Effector memory CD4-positive, alpha-beta T cell (primary cell): ENCODE measurements at places on chromosomes 12 and 14.

DNA sequence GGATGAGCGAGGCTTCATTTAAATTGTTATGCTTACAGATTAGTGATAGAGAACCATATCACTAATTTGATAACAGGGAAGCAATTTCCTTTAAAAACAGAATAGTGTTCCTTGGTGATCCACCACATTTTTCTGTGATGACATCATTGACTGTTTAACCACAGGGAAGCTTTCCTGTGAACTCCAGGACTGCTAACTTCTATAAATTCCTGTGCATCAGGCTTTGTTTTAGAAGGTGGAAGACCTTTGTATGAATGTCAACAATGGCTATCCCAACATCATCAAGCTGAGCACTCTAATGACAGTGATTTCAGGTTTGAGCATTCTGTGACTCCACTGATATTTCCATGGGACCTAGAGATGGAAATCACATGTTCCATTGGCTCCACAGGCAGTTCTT, 177.1 kb downstream of the RMST start:
- no peaks in the 10 kb centered on the region for H3K4me1 ChIP-seq
- no peaks in the 10 kb centered on the region for H3K27me3 ChIP-seq
- H3K4me3 ChIP-seq, result no peak overlapping the region
- no peak overlapping the region for H3K27ac ChIP-seq
- H3K36me3 ChIP-seq, result no peaks in the 10 kb centered on the region
- no peak for DNase-seq

DNA sequence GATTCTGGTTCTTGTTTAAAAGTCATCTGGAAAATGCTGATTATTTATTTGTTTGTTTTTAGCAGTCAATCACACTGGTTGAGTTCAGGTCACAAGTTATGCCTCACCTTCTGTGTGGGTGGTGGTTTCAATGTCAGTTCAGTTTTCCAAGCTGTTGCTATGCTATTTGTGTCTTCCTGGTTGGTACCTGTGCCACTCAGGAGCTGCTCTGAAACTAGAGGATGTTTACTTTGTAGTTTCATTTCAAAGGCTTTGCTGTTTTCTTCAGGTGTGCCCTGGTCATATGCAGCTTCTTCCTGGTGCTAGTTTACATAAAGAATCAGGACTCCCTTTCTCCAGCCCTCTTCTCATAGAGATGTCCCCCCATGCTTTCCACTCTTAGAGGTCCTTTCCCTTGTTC, 75.7 kb upstream of the PPP4R3A start:
- H3K36me3 ChIP-seq, result no peaks in the 10 kb centered on the region
- DNase-seq, result no peak
- no peak overlapping the region for H3K27ac ChIP-seq

- no peaks in the 10 kb centered on the region for H3K36me3 ChIP-seq
- no peak overlapping the region for H3K27ac ChIP-seq
- H3K4me1 ChIP-seq, result no peaks in the 10 kb centered on the region
- H3K4me3 ChIP-seq, result no peak overlapping the region
- H3K27me3 ChIP-seq, result no peaks in the 10 kb centered on the region
Observed at GRCh38 chr12:27382171-27382795, 49.6 kb downstream of the BMAL2 start.

DNA sequence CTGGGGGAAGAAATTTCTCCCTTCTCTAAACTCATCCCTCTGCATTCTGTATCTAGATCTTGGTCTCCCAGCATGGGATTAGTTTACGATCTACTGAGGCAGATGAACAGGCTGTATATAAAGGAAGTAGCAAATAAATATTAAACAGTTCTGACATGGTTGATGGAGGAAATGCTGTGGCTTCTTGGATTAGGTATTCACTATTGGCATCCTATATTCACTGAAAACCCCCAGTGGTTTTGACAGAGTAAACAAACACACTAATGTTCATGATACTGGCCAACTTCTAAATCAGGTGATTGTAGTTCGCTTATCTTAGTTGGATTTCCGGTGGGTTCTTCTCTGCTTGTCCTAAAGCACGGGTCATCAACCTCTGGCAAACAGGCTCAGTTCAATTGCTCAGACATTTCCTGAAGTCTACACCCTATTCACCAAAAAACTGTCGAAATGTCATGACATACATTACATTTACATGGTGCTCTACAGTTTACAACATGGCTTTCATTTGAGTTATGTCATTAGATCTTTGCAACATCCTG, 433.9 kb downstream of the EGLN3 start:
- no peak for DNase-seq
- no peaks in the 10 kb centered on the region for H3K4me1 ChIP-seq
- H3K27ac ChIP-seq, result no peak overlapping the region
- H3K4me3 ChIP-seq, result no peak overlapping the region

DNA sequence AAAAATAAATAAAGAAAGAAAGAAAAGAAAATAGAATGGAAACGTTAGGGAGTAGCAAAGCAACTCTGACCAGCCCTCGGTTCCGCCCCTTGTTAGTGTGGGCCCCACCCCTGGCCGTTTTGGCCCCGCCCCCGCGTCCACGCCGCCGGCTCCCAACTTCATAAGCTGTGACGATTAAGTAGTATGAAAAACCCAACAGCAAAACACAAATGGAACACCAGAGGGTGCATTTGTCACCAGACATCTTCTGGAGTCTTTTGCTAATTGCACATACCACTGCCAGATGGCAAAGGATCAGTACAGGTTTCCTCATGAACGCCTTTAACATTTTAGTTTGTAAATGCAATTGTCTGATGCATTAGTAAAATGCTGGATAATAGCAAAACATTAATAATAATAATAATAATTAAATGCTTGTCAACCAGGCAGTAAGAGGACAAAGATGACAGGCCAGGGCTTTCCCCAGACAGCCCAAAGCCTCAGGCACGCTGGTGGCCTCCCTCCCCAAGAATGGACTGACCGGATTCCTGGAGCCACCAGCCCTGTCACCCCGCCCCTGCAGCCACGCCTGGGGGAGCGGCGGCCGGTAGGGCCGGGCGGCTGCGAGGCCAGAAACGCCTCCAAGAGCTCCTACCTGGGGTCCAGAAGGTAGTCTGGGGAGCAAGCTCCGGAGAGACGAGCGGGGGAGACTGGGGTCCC, 23.6 kb downstream of the HSP90AA1 start:
- no peak overlapping the region for H3K27ac ChIP-seq
- DNase-seq, result peak; percentile 54
- no peak overlapping the region for H3K4me3 ChIP-seq
- no peaks in the 10 kb centered on the region for H3K27me3 ChIP-seq
- no peaks in the 10 kb centered on the region for H3K4me1 ChIP-seq
- no peaks in the 10 kb centered on the region for H3K36me3 ChIP-seq

GRCh38 chr14:77098529-77099353, 683 bp downstream of the CIPC start:
- peak overlapping the region; percentile 95 for H3K27ac ChIP-seq
- no peak for DNase-seq
- H3K4me3 ChIP-seq, result peak overlapping the region; percentile 94
- H3K4me1 ChIP-seq, result peaks cover 14% of the 10 kb centered on the region
- H3K27me3 ChIP-seq, result no peaks in the 10 kb centered on the region
- no peaks in the 10 kb centered on the region for H3K36me3 ChIP-seq

DNA sequence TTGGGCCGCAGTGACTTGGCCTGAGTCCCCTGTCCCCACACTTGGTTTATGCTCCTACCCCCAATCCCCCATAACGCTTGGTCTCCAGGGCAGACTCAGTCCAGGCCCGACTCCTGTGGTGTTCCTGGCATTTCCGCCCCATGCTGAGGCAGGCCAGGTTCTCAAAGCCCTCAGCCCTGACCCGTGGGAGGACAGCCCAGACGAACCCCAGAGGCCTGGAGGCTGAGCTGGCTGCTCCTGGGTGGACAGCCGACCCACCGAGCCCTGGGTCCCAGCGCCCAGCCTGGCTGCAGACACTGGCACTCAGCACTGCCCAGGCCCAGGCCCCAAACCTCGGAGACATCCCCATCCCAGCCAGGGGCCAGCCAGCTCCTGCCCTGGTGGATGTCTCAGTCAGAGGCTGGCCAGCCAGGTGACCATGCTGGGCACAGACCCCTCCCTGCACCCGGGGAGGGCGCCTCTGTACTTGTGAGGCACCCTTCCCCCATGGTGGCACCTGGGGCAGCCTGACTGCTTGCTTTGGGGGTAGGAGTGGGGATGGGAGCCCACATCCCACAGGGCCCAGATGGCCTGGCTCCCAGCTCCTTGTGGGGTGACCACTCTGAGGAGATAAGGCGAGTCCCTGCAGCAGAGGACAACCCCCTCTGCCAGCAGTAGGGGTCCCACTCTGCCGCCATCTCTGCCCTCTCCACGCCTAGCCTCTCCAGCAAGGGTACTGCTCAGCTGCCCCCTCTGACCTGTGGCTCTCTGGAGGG, 1.4 kb downstream of the PLD4 start:
- no peak overlapping the region for H3K27ac ChIP-seq
- no peak overlapping the region for H3K4me3 ChIP-seq
- DNase-seq, result no peak
- H3K4me1 ChIP-seq, result no peaks in the 10 kb centered on the region

DNA sequence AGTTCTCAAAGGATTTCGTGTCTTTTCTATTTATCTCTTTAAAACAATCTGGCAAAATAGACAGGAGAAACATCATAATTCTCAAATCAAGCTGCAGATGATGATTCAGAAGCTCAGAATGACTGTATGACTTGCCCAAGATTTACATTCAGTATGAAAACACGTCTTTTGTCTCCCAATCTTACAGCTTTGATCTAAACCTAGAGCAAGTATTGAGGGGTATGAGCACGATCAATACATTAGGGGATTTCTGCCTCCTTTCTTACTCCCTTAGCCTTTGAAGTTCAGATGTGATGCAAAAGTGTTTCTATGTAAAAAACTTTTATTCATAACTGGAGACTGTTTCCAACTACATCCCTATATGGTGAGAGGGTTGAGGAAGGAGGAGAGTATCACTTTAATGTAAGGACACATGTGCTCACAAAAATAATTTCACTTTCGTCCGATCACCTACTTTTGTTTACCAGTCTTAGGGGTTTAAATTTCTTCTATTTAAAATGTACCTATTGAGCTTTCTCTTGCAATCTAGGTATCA, 454.8 kb downstream of the TMTC2 start:
- no peak overlapping the region for H3K4me3 ChIP-seq
- DNase-seq, result no peak
- no peaks in the 10 kb centered on the region for H3K4me1 ChIP-seq
- no peak overlapping the region for H3K27ac ChIP-seq

DNA sequence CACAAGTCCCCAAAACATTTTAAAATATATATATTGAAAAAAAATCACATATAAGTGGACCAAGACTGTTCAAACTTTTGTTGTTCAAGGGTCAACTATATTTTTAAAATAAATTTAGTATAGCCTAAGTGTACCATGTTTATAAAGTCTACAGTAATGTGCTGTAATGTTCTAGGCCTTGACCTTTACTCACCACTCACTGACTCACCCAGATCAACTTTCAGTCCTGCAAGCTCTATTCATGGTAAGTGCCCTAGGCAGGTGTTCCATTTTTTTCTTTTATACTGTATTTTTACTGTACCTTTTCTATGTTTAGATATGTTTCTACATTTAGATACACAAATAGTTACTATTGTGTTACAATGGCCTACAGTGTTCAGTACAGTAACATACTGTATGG, 23.4 kb upstream of the TMTC1 start:
- no peak for DNase-seq
- no peak overlapping the region for H3K27ac ChIP-seq
- no peaks in the 10 kb centered on the region for H3K36me3 ChIP-seq

DNA sequence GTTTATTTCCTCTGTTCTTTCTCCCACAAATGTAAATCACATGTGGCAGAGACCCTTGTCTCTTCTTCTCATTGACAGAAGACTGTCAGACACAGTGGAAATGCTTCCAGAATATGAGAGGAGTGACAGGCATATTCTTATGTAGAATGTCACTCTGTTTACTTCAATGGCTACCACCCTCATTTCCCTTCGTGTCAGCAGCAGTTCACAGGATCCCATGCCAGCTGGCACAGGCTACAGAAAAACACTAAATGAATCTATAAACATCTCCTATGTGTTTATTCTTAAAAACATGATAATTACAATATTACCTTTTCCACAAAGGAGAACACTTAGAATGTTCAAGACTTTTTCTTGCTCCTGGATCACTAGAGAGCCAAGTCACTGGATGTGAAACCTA, 183.8 kb upstream of the CNTN1 start:
- H3K27ac ChIP-seq, result no peak overlapping the region
- no peaks in the 10 kb centered on the region for H3K4me1 ChIP-seq
- no peaks in the 10 kb centered on the region for H3K27me3 ChIP-seq
- no peak for DNase-seq
- H3K4me3 ChIP-seq, result no peak overlapping the region

DNA sequence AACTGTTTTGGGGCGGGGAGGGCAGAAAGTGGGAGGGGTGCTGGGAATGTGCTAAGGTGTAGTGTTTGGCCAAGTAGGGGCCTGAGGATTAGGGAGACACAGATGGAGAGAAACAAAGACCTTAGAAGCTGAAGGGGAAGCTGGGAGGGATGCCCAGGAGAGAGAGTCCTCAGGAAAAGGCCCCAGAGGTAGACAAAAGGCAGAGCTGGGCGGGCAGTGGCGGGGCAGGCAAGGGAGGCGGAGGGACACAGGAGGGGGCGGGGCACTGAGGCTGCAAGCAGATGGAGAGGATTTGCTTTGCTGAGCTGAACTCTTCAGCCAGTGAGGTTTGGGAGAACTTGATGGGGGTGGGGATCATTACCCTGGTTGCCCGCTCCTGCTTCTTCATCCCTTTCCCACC, 2.8 kb downstream of the PTMS start:
- no peaks in the 10 kb centered on the region for H3K36me3 ChIP-seq
- peaks cover 25% of the 10 kb centered on the region for H3K27me3 ChIP-seq
- H3K27ac ChIP-seq, result no peak overlapping the region
- H3K4me1 ChIP-seq, result peaks cover 43% of the 10 kb centered on the region
- DNase-seq, result no peak

GRCh38 chr12:113804961-113805600, 161.0 kb downstream of the RBM19 start:
- H3K4me1 ChIP-seq, result no peaks in the 10 kb centered on the region
- no peaks in the 10 kb centered on the region for H3K36me3 ChIP-seq
- no peaks in the 10 kb centered on the region for H3K27me3 ChIP-seq

GRCh38 chr14:93720076-93720815, 68.0 kb downstream of the PRIMA1 start:
- no peaks in the 10 kb centered on the region for H3K4me1 ChIP-seq
- no peak overlapping the region for H3K27ac ChIP-seq
- no peaks in the 10 kb centered on the region for H3K36me3 ChIP-seq

GRCh38 chr12:132190012-132190755, 45.9 kb downstream of the NOC4L start:
- no peaks in the 10 kb centered on the region for H3K36me3 ChIP-seq
- peak overlapping the region; percentile 85 for H3K27ac ChIP-seq
- no peaks in the 10 kb centered on the region for H3K27me3 ChIP-seq
- DNase-seq, result no peak
- peaks cover 40% of the 10 kb centered on the region for H3K4me1 ChIP-seq

- no peaks in the 10 kb centered on the region for H3K36me3 ChIP-seq
- no peak overlapping the region for H3K4me3 ChIP-seq
- H3K27me3 ChIP-seq, result no peaks in the 10 kb centered on the region
Observed at GRCh38 chr12:62860501-62861411, 74.2 kb downstream of the PPM1H start.

- peaks cover 8% of the 10 kb centered on the region for H3K4me1 ChIP-seq
- H3K27me3 ChIP-seq, result no peaks in the 10 kb centered on the region
- no peak for DNase-seq
- no peak overlapping the region for H3K4me3 ChIP-seq
- no peak overlapping the region for H3K27ac ChIP-seq
Observed at GRCh38 chr14:100617410-100618317, 30.4 kb upstream of the BEGAIN start.
